ENCODE measurements at places on chromosomes 2 and 18.

DNA sequence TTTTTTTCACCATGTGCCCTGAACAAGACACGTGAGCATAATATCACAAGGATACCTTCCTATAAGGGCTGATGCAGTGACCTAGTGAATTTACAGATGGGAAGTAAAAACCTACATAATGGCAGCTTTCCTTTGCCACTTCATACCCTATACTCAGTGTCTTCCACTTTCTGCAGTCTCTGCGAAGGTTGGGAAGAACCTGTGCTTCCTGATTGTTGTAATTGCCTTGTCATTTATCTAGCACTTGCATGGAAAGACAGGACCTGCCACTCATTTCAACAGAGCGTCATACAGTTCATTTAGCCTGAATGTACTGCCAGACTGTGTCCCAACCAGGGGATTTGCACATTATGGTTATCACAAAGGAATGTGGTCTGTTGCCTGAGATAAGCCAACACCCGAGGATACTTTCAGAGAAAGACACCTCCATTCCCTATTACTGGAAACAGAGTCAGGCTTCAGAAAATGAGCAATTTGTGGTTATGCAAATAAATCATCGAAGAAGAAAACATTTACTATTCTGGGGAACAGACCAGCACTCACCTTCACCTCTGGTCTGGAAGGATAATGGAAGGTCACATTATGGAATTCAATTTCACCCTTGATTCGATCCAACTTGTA, 55.0 kb downstream of the ABCB11 start:
- no peak for DNase-seq

- DNase-seq: no peak
Observed at GRCh38 chr2:73896362-73897239, 3.8 kb downstream of the ACTG2 start.

GRCh38 chr2:191318729-191319078, 73.5 kb downstream of the MYO1B start:
- no peak for DNase-seq

DNA sequence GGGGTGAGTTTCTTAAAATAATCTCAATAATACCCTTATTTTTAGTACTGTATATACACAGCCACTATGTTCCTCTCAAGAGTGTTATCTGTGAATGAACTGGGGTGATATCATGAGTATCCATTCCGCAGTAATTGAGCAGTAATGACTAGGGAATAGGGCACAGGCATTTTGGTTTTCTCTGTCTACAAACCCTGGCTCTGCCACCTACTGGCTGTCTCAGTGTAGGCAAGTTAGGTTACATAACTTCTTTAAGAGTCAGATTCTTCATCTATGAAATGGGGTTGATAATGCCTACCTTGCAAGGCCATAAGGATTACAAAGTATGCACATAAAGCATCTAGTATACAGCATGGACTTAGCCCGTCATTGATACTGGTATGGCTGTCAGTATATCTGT, 555.8 kb downstream of the NRXN1 start:
- no peak for DNase-seq

GRCh38 chr2:1538663-1539062, 125.4 kb downstream of the TPO start:
- DNase-seq: no peak

GRCh38 chr2:26347286-26347865, 787 bp upstream of the ADGRF3 start:
- DNase-seq: no peak

DNA sequence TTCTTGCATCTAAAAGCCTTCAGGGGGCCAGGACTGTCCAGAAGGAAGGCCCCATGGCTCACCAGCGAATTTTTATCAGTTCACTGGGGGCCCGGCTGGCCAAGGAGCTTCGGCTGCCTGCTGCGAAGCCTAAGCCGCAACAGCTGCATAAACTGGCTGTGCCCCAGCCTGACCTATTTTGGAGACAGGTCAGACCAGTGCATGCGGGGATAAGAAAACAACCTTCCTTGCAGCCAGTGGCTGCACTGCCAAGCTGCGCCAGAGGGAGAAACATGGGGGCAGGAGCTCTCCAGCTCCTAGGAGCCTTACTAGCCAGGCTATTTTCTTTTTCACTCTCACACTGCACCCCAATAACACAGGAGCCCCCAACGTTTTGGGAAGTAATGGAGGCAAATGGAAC, 15.2 kb downstream of the PAX3 start:
- no peak for DNase-seq

GRCh38 chr2:12176623-12177454, 430.4 kb downstream of the LPIN1 start:
- no peak for DNase-seq

- DNase-seq: no peak
Observed at GRCh38 chr2:207183506-207183905, 17.8 kb upstream of the KLF7 start.

GRCh38 chr18:22300665-22301636, 116.8 kb downstream of the CTAGE1 start:
- no peak for DNase-seq
